Hepatocyte (in vitro differentiated cells): ENCODE measurements at places on chromosomes 6 and 20.

DNA sequence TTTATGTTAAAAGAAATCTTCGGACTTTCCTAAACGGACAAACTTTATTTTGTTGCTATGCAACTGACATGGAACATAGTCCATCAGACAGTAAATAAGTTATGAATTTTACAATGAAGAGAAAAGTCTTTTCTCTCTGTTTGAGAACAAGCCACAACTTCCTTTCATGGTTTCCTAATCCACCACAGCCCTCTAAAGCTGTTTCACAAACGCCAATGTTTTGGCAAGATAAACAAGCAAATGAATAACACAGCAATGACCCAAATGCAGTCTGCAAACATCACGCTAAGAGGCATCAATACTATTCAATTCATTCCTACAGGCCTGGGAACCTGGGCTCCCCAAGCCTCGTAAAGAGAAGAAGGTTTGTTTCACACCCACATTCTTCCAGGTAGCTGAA, 60.4 kb downstream of the HAO1 start:
- peak; percentile 6 for DNase-seq

DNA sequence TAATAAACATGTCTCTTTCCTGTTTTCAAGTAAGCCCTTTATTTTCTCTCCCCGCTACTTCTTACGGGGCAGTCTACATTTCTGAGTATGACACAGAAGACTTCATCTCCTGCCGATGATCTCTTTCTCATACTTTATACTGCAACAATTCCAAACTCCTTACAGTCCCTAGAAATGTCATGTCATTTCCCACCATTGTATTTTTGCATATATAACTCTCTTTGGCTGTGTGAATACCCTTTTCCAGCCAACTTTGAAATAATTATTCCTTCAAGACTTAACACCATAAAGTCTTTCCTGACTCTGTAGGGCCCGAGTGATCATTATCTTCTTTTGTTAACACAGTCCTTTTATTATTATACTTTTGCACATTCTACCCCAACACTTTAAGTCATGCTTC, 72.1 kb downstream of the SHPRH start:
- no peak for DNase-seq

DNA sequence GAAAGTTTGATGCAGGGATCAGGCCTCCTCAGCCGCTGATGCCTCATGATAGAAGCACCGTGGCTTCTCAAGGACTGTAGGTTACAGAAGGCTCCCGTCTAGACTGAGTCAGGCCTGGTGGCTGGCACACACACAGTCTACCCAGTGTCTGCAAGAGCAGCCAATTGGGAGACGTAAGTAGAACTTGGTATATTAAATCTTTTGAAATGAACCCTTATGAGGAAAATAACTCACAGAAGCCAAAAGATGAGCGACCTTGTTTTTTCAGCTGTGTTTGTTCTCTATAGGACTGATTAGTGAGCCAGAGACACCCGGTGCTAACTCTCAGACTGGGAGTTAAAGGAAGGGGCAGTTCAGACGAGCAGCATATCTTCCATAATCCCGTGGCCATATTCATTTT, 5.9 kb upstream of the PDE10A start:
- no peak for DNase-seq

GRCh38 chr6:130625825-130626527, 201.2 kb upstream of the SMLR1 start:
- peak; percentile 18 for DNase-seq

DNA sequence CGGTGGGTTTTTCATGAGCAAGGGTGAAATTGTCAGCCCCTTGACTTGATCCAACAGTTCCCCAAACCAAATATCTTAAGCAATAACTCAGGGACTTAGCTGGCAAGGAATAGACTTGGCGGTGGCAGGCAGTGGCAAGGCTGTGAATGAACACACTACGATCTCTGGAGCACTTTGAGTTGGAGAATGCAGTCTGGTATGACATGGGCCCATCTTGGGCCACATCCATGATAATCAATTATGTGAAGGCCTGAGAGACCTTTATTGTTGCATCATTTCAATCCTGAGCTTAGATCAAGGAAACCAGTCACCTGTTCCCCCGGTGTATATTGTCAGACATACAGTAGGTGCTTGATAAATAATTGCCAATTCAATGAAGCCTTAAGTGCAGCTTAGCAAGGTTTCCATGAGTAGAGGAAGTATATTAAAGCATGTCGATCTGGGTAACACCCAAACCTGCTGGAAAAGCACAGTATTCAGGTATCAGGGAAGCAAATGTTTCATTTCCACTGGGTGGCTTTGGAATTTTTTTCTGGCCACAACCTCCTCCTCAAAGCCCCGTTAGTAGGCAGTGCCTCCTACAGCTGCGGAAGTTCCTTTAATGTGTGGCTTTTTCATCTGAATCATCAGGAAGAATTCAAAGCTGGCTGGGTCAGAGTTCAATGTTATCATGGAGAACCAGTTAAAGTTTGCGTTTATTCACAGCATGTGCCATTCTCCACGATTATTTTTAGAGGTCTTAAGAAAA, 10.2 kb downstream of the CASS4 start:
- no peak for DNase-seq

- DNase-seq: peak; percentile 86
Observed at GRCh38 chr6:112337209-112337638, 9.9 kb upstream of the RFPL4B start.

DNA sequence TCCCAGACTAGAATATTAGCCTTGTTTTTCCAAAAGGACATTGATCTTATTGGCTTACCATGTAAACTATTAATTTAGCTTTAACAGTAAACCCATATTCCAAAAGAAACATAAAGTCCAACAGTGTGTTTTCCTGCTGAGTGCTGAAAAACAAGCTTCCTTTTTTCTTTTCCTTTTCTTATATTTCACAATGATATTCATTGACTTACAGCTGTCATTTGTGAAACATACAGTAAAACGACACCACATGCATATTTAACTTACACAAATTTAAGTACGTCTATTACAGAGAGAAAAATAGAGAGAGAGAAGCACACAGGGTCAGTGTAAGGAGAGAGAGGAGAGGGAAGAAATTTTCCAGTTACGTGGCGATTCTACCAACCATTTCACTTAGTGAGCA, 543.9 kb upstream of the JARID2 start:
- DNase-seq: no peak

GRCh38 chr20:23776067-23776771, 25.5 kb upstream of the CST1 start:
- DNase-seq: no peak

DNA sequence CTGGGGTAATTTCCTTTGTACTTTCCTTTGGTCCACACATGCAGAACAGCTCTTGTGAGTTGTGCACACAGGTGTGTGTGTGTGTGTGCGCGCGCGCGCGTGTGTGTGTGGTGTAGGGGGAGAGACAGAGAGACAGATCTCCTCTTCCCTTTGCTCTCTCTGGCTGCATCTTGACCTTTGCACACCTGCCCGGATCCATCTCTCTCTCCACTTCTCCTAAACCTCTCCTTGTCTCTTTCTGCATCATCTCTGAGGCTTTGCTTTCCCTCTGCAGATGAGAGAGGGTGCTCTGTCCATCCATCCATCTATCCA, 67.0 kb downstream of the SRC start:
- no peak for DNase-seq

GRCh38 chr6:79028641-79029314, 49.3 kb downstream of the PHIP start:
- DNase-seq: no peak

DNA sequence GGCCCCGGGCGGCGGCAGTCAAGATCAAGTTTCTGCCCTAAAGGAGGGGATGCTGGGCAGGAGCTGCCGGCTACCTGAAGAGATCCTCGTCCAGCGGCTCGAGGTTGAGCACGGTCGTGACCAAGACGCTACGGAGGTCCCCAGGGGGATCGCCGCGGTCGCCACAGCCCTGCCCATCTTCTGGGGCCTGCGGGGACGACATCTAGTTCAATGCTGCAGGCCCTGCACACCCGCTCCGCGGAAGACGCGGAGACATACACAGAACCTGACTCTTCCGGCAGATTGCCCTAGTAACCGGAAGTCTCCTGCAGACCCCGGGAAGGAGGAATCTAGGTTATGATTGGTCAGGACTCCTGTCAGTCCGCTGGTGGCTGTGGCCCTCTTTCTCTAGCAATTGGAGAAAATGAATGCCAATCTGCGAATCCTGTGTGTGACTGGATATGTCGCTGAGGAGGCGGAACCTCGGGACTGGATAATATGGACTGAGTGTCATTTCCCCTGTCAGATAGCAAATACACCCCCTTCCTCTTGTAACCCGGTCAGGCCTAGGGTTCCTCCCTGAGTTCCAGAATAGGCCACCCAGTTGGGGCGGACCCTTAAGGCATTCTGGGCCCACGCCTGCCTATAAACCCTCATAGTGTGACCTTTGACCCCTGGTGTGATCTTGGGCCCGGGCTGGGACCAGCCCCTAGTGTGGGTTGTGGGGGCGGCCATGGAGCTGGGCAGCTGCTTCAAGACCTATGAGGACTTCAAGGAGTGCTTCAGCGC, at the start of the genes ACOT8 and ZSWIM3:
Gene ACOT8, minus strand, starts transcription at position 279 of the 768 bp plus-strand sequence. Its CDS starts 77 bp downstream, at position 202.
Gene ZSWIM3, plus strand, starts transcription at position 501 of the 768 bp plus-strand sequence. Its CDS starts 212 bp downstream, at position 713.
- DNase-seq: peak; percentile 99

- no peak for DNase-seq
Observed at GRCh38 chr6:98241630-98242029, 592.7 kb upstream of the POU3F2 start.

DNA sequence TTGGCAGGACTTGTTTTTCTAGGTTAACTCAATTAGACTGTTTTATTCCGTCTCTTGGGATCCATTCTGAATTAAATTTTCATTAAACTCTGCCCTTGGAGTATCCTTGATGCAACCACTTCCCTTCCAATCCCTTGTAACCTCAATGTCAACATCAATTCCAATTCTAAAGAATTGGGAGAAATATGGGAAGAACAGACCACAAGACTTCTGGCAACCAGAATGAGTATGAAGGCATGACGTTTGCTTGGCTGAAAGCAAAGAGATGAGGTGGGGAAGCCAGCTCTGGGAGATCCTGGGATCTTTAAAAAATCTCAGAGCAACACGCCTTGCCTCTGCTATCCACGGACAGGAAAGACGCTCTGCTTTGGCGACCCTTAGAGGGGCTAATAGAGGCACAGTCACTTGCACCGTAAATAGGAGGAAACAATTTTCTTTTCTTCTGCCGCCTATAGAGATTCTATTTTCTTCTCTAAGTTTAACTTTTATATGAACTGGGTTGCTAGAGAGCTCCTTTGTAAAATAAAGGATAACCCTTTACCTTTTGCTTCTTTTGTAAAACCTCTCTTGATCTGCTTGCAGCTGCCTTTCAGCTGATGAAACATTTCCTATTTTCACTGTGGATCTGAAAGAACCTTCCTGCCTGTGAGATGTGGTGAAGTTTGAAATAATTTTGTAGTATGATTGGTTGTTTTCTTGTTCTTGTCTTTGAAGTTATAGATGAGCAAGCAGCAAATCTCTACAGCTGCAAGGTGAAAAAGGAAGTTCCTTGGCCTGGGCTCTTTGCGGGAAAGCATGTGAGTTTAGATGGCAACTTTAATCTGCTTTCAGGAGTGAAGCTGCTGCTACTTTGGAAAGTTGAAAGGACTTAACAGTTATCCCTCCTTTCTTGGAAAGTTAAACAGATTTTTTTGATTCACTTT, at the start of gene ASIP:
Gene ASIP, plus strand, starts transcription at position 731 of the 923 bp plus-strand sequence. CDS start 18,952 bp downstream, outside the sequence.
- DNase-seq: no peak

GRCh38 chr20:49556621-49557020, 11.3 kb downstream of the PTGIS start:
- no peak for DNase-seq

DNA sequence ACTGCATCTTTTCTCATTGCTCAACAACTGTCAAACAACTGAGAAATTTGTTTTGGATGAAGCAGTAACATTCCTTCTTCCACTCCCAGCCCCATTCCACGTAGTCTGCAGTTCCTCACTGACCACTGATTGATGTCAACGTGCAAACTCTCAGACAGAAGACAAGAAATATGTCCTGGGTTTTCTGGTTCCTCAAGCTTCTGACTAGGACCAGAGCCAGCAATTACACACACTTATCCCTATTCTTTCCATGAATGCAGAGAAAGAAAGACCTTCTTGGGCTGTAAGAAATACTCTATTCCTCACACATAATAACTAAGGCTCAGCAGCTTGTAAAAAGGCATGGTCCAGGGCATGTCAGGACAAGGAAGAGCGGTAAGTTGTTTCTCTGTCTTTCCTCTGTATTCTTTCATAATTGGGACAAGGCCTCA, 790.1 kb upstream of the SLC35B3 start:
- peak; percentile 11 for DNase-seq

DNA sequence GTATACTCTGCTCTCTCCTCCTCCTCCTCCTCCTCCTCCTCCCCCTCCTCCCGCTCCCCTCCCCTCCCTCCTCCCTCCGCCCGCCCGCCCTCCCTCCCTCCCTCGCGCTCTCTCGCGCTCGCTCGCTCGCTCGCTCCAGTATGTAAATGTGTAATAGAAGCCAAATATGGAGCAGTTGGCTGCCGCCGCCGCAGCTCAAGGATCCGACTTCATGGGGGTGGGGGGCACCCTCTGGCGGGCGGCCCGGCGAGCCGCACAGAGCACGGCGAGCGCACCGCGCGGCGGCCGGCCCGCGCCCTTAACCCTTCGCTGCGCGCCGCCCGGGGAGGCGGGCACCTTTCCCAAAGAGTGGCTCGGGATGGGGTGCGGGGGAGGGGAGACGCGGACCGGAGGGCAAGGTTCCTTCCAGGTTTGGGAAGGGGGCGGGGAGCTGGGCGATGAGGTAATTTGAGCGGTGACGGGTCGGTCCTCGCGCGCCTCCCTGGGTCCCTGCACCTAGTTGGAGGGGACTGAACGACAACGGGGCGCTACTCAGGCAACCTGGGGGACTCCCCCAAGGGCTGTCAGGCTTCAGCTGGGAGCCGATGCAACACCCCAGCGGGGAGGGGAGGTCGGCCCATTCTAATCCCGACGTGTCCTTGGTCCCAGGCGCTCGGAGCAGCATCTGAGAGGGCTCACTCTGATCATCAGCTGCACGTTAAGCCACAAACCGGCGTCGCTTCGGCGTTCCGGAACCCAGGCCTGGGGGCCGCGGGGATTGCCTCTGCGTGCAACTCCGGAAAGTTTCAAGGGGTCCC, 409 bp upstream of the ATXN1 start:
- DNase-seq: peak; percentile 95

DNA sequence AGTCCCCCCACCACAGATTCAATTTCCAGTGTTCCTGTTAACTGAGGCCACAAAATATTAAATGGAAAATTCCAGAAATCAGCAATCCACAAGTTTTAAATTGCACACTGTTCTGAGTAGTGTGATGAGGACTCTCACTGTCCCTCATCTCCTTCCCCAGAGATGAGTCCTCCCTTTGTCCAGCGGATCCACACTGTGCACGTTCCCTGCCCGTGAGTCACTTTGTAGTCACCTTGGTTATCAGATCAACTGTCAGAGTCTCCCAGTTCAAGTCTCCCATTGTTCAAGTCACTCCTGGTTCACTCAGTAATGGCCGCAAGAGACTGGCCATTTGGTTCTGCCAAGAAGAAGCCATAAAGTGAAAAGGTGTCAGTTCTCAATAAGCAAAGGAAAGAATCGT, 168.6 kb upstream of the AFDN start:
- DNase-seq: no peak

GRCh38 chr6:102986086-102986485, 1592.6 kb downstream of the GRIK2 start:
- DNase-seq: no peak

GRCh38 chr6:31767096-31767645, 4.7 kb downstream of the SAPCD1 start:
- no peak for DNase-seq

- peak; percentile 43 for DNase-seq
Observed at GRCh38 chr6:27205375-27206278, 41.9 kb upstream of the PRSS16 start.

- peak; percentile 60 for DNase-seq
Observed at GRCh38 chr6:30814146-30815040, 69.9 kb upstream of the DDR1 start.

- no peak for DNase-seq
Observed at GRCh38 chr6:114064862-114065261, 93.9 kb upstream of the HDAC2 start.
